Sigmoid colon (tissue), 7 donors: ENCODE measurements at places on chromosomes 11 and 22.

DNA sequence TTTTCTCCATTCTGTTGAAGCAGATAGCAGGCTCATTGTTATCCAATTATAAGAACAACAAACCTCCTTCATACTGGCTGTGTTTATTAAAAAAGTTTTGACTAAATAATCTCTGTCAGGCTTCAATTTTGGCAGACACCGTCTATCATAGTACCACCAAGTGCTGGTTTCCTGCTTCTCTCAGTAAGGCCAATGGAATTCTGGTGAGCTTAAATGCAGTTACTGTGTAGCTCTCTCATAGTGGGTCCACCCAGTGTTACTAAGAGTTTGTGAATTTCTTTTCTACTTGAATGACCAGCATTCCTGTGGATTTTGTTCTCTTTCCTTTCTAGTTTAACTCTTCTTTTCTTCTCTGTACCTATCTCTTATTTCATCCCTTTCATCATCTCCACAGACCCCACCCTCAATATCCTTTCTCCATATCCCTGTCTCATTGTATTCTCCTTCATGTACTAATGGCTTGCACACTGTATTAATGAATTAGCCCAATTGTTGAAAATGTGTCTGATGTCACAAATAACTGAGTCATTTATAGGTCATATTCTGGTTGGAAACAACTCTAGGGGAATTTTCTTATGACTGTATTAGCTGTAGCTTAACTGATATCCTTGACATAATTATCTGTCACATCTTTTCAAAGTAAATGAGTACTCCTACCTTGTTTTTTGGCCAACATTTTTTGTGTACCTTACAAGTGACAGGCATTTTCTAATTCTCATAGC, 372.1 kb downstream of the FAT3 start:
- DNase-seq = no peak

DNA sequence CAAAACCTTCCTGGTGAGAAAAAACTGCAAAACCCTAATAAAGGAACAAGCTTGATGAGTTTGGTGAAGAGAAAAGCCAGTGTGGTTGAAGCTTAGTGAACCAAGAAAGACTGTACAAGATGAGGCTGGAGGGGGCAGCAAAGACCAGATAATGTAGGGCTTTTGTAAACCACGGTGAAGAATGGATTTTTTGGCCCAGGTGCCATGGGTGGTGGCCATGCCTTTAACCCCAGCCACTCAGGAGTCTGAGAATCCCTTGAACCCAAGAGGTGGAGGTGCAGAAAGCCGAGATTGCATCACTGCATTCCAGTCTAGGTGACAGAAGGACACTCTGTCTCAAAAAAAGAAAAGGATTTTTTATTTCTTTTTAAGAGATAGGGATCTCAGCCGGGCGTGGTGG, 5.0 kb upstream of the ZDHHC5 start:
- DNase-seq = no peak

DNA sequence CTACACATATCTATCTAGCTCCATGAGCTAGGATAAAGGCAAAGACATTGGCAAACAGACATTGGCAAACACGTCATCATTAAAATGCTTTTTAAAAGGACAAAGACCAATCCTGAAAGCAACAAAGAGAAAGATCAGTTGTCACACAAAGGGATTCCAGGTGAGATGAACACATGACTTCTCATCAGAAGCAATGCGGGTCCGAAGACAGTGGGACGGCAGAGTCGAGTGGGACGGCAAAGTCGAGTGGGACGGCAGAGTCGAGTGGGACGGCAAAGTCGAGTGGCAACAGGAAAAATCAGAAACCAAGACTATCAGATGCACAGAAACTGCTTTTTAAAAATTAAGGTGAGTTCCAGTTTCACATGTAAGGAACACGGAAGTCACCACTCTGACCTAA, 609.5 kb downstream of the BRD1 start:
- peak; percentile 13 for DNase-seq

DNA sequence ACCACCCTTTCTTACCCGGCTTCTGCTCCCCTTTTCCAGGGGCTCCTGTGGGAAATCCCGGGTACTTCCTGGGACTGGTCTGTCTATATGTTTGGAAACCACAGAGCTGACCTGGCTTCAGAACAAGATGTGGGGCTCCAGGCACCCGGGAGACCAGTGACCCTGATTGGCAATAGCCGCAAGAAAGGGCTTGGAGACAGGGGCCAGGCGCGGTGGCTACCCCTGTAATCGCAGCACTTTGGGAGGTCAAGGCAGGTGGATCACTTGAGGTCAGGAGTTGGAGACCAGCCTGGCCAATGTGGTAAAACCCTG, 3.2 kb upstream of the NEAT1 start:
- peak; percentile 77 for DNase-seq

DNA sequence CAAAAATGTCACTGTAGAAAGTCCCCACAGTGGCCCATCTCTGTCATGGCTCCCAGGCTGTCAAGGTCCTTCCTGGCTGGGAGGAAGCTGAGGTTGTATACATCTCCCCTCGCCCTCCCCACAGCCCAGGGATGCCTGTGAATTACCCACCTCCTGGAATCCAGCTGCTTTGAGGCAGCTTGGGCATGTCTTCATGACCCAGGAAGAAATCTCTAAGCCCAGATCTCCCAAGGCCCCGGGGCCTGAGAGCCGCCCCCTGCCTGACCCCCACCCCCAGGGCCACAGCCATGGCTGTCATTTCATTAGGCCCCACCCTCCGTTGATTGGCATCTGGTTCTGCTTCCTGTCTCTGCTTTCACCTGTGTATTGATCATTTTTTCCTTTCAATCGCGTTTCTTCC, 207.5 kb downstream of the TBC1D22A start:
- DNase-seq = peak; percentile 45

DNA sequence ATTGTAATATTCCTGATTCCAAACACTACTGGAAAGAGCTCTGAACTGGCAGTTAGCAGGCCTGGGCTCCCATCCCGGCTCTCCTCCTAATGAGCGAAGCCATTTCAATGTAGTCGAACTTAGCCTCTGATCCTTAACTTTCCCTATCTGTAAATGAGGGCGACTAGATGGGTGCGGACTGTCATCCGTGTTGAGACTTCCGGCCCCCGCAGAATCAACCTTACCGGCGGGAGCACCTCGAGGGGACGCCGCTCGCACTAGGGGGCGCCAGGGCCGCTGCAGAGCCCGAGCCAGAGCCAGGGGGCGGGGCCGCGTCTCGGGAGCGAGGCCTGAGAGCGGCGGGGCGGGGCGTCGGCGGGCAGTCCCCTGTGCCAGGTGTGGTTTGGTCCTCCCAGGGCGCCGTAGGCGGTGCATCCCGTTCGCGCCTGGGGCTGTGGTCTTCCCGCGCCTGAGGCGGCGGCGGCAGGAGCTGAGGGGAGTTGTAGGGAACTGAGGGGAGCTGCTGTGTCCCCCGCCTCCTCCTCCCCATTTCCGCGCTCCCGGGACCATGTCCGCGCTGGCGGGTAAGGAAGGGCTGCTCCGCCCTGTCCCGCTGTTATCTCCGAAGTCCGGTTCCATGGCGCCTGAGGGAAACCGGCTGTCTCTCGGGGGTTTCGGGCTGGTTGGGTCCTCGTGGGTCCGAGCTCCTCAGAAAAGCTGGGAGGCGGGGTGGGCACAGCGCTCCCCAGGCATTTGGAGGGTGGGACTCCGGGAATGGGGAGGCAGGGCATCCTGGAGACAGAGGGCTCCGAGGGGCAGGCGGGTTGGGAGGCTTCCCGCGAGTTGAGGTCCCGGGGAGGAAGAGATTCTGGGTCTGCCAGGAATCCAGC, at the start of gene LIMK2:
LIMK2 (plus strand) TSS at position 437 of the 869 bp plus-strand sequence; CDS start at position 548, 111 bp downstream.
- peak; percentile 96 for DNase-seq

- DNase-seq = no peak
Observed at GRCh38 chr11:117701781-117702180, 95.2 kb downstream of the DSCAML1 start.

- no peak for DNase-seq
Observed at GRCh38 chr11:124970925-124971324, 16.9 kb downstream of the CCDC15 start.

DNA sequence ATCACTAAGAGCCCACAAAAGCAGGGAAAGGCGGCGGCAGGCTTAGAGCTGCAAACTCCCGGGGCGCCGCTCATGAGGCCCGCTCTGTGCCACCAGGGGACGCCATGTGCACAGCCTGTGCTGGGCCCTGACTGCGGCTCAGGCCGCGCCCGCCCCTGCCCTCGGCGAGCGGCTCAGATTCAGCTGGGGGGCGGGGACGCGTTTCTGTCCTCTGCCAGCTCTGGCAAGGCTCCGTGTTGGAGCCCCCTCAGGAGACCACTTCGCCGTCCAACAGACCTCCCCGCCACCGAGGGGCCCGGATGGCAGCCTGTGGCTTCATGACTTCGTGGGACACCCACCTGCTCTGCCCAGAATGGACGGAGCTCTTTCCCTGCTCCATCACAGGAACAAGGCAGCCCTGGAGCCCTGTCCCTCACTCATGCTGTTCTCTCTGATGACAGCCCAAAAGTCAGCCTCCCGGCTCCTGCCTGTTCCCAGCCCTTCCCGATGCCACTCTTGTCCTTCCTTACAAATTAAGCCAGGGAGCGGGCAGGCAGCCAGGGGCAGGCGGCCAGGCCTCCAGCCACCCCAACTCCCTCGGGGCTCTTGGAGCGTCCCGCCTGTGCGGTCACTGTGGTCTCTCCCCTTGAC, 69.1 kb downstream of the NAT10 start:
- peak; percentile 90 for DNase-seq
